HCEC 1CT (cell line): ENCODE measurements at places on chromosomes 12 and 14.

- no peak for DNase-seq
Measured at GRCh38 chr12:116879509-116880212, 1.6 kb downstream of the HRK start.

GRCh38 chr14:83053022-83053710 is 1519.5 kb upstream of the SEL1L start:
- DNase-seq, result no peak

GRCh38 chr14:65252482-65253255 is 150.4 kb upstream of the MAX start:
- no peak for DNase-seq

DNA sequence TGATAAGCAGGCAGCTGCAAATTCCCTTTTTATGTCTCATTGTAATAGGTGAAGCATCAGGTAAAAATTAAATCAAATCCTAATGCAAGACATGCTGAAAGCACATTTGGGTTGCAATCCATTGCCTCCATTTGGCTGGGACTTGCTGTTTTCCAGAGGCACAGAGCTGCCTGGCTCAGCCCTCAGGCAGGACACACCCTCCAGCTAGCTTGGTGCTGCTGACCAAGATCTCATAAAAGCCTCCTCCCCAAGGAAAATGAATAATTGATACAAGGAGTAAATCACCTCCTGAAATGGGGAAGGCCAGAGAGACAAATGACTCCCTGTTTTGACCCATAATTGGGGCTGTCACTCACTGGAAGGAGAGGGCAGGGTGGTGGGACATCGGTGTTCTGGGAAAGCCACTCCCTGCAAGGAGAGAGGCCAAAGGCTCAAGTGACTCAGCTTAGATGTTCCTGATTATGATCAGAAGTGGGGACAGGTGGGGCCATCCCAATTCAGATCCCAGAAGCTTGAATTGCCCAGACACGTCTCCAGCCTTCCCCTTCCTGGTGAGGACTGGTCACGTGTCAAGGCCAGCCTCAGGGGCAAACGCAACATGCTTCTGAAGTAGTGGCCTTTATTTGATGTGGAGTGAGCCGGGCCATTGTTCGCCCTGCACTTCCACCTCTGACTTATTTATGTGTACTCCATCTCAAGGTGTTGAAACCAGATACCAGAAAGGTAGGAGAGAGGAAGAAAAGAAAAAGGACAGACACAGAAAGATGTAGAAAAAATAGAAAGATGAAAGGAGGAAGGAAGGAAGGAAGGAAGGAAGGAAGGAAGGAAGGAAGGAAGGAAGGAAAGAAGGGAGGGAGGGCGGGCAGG is 773.7 kb downstream of the BCL11B start:
- no peak for DNase-seq

DNA sequence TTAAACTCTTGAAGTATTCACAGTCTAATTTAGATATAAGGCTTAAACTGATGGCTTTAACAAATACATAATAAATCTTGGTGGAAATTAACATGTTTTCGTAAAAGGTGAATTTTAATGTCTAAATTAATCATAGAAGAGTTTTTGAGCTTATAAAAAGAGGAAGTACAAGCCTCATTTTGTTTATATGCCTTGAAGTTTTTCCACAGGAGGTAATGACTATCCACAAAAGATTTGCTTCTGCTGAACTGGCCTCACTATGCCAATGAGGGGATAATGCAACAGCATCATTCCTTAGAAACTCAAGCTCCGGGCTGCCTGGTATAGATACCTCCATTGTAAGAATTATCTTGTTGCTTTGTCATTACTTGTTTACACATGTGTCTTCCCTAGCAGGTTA is 175.6 kb downstream of the DUSP6 start:
- DNase-seq, result no peak

GRCh38 chr14:72924337-72924736 is 1.9 kb upstream of the DCAF4 start:
- no peak for DNase-seq

GRCh38 chr12:22728987-22729386 is 104.0 kb downstream of the ETNK1 start:
- DNase-seq, result no peak

DNA sequence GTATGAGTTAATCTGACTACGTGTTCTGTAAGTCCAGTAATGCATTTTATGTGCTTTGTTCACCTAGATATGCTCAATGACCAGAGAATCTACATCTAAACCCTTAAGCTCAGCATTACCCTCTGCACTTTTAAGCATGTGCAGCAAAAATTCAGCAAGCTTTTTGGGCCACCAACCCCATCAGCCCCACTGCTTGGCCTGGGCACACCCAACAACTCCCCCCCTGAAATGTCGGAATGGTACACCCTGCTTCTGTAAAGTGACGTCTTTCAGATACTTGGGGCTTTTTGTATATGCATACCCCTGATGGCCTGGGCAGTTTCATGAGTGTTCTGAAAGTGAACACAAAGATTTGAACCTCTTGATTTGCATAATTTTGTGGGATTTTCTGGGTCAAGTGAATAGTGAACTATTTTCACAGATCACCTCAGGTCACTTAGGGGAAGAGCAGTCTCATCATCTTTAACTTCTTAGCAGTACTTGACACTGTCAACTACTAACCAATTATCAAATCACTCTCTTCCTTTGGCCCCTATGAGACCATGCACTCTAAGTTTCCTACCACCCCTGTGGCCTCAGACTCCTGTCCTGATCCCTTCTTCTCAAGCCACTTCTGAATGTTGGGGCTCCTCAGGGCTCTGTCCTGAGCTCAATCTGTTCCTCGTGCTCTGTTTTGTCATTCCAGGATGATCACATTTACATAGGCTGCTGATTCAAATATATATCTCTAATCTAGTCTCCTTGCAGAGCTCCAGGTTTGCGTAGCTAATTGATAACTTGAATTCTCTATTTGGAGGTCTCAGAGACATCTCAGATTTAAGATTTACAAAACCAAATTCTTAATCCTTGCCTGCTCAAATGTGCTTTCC is 36.3 kb upstream of the PPM1A start:
- DNase-seq, result no peak

DNA sequence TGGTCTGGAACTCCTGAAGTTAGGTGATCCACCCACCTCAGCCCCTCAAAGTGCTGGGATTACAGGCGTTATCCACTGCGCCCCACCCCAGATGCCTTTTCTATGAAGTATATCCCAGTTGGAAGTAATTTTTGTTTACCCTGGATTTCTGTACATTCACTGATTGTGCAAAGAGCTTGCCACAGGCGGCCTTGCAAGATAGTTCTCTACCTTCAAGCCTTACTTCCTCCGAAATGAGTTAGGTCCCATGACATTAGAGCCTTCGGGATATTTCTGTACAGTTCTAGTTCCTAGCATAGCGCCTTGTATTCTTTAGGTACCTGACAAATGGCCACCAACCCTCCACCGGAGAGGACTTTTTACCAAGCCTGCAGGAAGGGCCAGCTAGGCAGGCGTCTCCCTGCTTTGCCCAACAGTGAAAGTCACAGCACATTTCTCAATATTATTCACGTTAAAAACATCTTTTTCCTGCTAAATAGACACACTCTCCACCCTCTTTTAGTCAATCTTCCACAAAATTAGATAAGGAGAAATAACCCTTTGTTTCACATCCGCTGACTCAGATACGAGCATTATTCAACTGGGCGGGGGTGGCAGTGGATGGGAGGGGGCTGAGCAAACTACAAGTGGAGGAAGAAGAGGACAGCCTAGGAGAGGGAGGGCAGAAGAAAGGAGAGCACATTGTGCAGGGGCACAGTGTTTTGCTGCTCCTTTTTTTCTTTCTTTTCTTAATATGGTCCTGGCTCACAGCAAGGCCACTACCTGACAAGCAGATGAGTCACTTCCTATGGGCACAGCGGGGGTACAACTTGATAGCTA is 40.0 kb upstream of the CAPRIN2 start:
- peak; percentile 89 for DNase-seq

DNA sequence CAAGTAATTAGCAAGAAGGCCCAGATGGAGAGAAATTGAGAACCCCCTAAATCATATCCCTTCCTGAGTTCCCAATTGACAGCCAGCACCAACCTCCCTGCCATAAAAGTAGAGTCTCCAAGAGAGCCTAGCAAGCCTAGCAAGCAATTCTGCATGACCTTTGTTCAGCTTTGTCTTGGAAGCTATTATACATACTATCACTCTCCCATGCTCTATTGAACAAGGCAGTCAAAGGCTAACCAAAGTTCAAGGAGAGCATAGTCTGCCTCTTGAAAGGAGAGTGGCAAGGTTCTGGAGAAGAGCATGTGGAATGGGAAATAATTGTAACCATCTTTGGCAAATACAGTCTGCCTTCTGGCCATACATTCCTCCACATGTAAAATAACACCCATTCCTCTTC is 7.8 kb downstream of the ACOT4 start:
- no peak for DNase-seq

- peak; percentile 70 for DNase-seq
Measured at GRCh38 chr14:22598099-22598895, at the start of gene ABHD4. TSS of gene ABHD4 (plus strand) at chr14:22598300. CDS start at chr14:22598307, 7 bp downstream.

DNA sequence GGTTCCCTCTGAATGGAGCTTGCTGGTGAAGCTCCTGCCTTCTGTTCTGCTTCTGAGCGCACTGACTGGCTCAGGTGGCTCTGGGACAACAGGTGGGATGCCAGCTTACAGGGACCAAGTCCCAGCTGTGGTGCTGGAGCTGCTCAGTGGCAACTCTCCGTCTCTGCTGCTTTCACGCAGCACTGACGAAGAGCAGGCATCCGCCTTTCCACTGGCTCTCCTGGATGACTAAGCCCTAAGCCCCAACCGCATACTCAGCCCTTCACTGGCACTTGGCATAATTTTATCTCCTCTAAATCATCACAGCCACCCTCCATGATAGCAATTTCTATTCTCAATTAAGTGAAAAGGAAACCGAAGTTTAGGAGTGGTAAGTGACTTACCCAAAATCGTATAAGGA is 3.7 kb upstream of the RTL1 start:
- DNase-seq, result no peak

GRCh38 chr12:9731393-9731792 is 1.5 kb downstream of the CLECL1 start:
- no peak for DNase-seq

- DNase-seq, result no peak
Measured at GRCh38 chr12:114926341-114926740, 242.4 kb upstream of the TBX3 start.

- DNase-seq, result no peak
Measured at GRCh38 chr14:77880056-77880455, 80.1 kb downstream of the ADCK1 start.

GRCh38 chr12:127051139-127051538 is 1215.8 kb upstream of the TMEM132C start:
- DNase-seq, result no peak

DNA sequence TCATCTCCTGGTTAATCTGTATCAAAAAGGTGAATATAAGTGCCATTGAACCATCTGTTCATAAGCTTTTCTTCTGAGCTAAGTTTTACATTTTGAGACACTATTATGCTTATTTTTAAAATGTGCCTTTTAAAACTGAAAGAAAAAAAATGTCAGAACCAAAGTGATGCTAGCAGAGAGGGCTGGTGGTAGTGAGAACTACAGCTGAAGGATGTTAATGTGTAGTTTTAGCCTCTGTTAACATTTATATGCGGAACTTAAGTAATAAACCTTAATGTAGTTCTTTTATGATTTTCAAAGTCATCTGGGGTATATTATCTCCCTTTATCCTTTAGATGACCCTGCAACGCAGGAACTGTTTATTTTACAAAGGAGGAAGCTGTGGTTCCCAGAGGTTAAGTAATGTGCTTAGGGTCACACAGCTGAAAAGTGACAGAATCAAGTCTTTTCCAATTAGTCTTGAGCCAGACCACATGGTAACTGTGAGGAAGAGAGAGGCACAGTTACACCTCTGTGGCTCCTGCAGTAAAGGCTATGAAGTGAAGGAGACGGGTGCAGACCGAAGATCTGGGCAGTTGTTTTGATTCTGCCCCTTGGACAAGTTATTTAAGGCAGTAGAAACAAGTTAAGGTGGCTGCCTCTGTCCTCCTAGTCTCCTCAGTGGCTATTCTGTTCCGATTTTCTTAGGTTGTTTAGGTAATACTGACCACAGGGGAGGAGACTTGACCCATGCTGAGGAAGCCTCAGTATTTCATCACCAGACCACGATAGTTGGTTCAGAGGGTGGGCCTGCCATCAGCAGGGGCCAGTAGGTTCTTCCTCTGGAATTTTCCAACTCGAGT is 23.9 kb downstream of the GNG2 start:
- peak; percentile 85 for DNase-seq

DNA sequence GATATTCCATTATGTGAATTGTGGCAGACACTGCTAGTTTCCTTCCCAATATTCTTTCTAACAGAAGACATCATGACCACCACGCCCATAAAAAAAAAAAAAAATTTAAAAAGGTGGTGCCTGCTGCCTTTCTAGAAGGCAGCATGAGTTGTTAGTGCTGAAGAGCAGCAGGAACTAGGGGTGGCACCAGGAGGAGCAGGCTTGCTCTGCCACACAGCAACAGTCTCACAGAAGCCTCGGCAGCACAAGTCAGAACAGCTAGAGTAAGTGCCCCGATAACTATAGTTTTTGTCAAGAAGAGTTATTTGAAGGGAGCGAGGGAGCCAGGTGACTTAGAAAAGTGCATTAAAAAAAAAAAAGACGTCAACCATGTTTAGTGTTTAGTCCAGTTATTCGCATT is 66.4 kb upstream of the TMEM263 start:
- no peak for DNase-seq

DNA sequence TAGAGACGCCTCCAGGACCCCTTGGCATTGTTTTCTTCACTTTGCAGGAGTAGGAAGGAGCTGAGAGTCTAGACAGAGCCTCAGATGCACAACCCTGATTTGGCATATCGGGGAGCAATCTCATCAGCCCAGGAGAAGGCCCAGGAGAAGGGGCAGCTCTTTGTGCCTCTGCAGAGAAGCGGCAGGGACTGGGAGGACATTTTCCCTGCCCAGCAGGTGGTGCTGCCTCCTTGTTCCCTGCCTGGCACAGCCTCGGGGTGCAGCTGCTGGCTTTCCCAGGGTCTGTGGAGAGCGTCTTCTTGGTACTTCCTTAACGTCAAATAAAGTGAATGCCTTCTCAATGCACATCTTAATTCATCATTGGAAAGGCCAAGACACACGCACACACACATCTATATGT is 419.5 kb downstream of the TMEM121 start:
- DNase-seq, result no peak

DNA sequence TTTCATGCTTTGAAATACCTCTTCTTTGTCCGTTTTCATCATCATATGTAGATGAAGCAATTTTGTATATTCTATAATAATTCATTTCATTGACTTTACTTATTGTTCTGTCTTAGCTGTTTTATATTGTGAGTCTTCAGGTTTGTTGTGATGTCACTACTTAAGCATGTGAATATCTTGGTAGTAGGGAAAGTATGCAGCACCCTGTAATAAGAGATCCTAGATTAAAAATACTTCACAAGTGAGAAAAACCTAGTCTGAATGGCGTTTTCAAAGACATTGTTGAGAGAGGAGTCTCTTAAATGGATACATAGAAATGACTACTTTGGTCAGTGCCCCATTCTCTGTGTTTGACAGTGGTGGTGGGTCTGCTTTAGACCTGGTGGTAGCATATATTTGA is 61.4 kb downstream of the SLC16A7 start:
- peak; percentile 31 for DNase-seq
